Dermis blood vessel endothelial cell (primary cell): ENCODE measurements at places on chromosomes 6 and 20. TPM values are rescaled to one million over a fixed set of nuclear protein-coding genes. Genes with fewer than 3 reads are reported as not detected.
A peak's percentile ranks its signal among the peaks of the same experiment; 100 is the strongest.

The CLIC5 gene
- total RNA-seq, result under 0.01 and 0.09 TPM in 2 replicates

The CARMIL1 gene
- 7.2 and 10.6 TPM in 2 replicates for total RNA-seq

The RCAN2 gene
- total RNA-seq, result 0.19 and 0.34 TPM in 2 replicates

The PDYN gene
- total RNA-seq, result not detected in 2 replicates

The TRMT11 gene
- total RNA-seq, result 17.1 and 18.0 TPM in 2 replicates

The PACRG gene
- total RNA-seq, result 0.14 and 0.17 TPM in 2 replicates

The SAMD10 gene
- total RNA-seq, result 4.3 and 6.1 TPM in 2 replicates

The THBD gene
- total RNA-seq, result 33.4 and 34.0 TPM in 2 replicates

The GMPR gene
- 26.0 and 29.2 TPM in 2 replicates for total RNA-seq

The CPXM1 gene
- total RNA-seq, result 0.34 and 0.37 TPM in 2 replicates

The SALL4 gene
- total RNA-seq, result under 0.01 and 0.14 TPM in 2 replicates

DNA sequence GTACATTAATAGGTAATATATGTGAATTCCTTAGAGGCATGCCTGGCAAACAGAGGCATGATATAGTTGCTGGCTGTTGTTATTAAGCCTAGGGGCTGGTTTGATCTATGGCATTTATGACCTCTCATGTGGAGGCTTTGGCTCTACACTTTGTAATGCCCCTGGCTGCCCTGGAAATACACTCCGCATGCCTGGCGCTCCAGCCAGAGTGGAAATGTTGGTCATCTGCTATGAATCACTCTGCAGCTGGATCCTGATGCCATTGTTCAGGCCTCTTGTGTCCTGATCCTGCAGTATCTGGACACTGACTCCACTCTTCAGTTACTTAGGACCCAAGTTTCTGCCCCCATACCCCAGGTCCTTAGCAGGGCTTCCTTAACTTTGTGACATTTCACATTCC lies 200.5 kb upstream of the PCSK2 start:
- no peak for DNase-seq

DNA sequence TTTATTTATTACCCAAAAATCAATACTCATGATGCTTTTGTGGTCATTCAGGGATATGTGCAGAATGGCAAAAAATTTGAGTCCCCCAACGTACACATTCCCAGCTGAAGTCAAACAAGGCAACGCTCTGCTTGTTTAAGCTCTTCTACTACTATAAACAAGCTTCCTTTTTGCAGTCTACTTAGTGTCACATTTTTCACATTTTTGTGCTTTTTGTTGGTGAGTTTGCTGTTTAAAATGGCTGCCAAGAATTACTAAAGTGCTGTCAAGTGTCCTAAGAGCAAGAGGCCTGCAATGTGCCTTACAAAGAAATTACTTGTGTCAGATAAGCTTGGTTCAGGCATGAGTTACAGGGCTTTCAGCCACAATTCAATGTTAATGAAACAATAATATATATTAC lies 2.1 kb downstream of the WFDC8 start:
- DNase-seq, result no peak

GRCh38 chr6:89379281-89379680 lies 26.8 kb upstream of the UBE2J1 start:
- no peak for DNase-seq

GRCh38 chr20:56986931-56987720 lies 279.3 kb downstream of the BMP7 start:
- no peak for DNase-seq

DNA sequence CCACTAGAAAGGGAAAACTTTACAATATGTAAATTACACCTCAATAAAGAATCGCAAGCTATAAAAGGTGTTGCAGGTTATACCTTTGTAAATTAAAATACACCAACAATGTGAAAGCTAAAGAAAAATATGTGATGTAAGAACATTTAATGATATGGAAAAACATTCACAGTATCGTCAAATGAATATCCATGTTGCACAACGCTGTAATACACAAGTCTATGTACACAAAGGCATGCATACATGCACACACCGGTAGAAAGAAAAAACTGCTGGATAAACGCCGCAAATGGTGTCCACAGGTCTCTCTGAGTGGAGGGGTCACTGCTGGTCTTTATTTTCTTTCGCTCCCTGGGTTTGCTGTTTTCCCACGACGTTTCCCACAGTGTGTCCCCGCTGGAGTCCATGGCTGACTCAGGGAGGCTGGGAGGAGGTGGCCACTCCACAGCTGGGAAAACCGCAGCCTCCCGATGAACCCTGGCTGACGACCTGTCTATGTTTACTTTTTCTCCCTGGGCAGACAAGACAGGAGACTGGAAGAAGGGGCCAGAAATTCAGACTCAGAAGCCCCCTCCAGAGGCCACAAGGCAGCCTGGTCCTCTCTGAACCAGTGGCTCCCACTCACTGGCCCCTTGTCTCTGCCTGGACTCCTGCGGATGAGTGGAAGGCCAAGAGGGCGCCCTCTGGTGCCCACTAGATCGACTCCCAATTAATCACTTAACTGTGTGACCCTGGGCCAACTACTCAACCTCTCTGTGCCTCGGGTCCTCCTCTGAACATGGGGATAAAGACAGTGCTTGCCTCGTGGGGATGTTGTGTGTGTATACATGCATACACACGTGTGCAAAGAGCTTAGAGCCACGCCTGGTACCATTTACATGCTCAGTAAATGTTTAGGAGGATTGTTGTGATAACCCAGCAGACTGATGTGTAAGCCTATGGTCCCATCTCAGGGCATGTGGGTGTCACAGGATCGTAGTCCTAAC lies 12.8 kb upstream of the BPI start:
- peak; percentile 56 for DNase-seq

- DNase-seq, result no peak
Measured at GRCh38 chr6:41657131-41658094, 19.1 kb downstream of the MDFI start.

DNA sequence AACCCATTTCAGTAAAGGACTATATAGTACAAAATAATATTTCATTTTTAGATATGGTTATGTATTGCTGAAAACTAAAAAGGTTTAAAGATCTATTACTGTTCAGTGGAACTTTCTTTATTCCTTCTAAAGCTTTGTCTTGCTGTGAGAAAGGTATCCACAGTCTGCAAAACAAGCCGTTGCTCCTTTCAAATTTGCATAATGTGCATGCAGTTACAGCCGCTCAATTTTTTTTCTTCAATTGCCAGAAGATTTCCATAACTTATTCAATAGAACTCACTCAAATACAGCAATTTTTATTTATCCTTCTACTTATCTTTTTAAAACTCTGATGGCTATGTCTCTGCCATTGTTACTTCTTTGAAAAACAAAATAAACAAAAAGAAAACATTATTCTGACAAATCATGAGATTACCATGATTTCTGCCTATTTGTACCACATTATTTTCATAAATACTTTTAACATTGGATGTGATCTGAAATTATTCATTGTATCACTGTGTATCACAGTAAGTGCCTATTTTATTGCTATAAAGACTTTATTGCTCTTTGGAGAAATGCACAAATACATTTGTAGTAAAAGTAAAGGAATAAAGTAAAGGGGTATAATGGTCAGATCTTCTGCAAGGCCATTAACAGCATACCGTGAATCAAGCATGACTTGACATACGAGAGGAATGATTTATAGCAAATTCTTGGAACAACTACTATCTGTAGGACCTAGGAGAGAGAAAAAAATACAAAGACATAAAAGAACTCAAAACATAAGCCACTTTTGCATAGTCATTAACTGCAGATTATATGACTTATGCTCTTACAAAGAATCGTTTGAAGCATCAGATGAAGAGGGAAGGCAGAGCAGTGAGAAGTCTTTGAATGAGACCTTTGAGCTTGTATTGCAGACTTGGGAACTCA lies 29.6 kb upstream of the HBS1L start:
- DNase-seq, result no peak

GRCh38 chr6:119090256-119090655 lies 11.8 kb upstream of the FAM184A start:
- peak; percentile 8 for DNase-seq

GRCh38 chr6:133568970-133569889 lies 319.7 kb upstream of the TCF21 start:
- peak; percentile 55 for DNase-seq

DNA sequence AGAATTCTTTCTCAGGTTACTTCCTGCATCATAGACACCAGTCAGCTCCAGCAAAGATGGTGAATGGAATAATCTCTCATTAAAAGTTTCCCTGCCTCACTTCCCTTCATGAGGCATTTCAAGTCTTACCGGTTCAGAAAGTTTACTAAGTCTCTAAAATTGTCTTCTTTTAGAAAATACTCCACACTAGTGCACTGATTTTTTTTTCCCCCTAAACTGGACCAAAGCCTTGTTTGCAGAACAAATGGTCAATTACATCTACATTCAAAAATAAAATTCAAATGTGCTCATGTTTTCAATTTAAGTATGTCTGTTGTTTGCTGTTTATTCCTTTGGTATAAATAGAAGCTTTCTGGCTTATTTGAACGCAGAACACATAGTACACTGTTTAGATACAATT lies 111.2 kb downstream of the GMPR start:
- no peak for DNase-seq

DNA sequence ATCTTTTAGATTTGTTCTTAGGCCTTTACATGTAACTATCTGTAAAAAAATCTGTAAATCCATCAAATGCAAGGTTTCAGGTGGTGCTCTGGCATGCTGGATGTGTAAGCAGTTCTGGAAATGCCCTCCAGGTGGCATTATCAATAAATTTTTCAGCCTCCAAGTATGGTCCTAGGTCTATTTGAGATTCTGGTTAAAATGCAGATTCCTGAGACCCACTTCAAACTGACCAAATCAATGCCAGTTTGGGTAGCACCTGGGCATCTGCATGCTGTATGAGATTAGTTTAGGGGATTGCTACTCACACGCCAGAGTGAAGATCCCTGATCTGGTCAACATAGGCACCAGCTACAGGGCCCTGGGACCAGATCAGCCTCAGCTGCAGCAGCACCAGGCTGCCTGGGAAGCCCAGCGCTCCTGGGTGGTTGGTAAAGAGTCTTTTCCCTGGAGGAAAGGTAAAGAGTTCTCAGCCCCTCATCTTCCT lies 507.3 kb upstream of the CITED2 start:
- DNase-seq, result peak; percentile 72

DNA sequence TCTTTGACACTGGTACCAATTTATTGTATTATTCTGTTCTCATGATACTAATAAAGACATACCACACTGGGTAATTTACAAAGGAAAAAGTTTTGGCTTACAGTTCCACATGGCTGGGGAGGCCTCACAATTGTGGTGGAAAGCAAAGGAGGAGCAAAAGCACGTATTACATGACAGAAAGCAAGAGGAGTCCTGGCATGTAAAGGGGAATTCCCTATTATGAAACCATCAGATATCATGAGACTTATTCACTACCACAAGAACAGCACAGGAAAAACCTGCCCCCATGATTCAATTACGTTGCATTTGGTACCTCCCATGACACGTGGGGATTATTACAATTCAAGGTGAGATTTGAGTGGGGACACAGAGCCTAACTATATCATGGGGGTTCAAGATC lies 43.4 kb downstream of the SLC22A2 start:
- no peak for DNase-seq

DNA sequence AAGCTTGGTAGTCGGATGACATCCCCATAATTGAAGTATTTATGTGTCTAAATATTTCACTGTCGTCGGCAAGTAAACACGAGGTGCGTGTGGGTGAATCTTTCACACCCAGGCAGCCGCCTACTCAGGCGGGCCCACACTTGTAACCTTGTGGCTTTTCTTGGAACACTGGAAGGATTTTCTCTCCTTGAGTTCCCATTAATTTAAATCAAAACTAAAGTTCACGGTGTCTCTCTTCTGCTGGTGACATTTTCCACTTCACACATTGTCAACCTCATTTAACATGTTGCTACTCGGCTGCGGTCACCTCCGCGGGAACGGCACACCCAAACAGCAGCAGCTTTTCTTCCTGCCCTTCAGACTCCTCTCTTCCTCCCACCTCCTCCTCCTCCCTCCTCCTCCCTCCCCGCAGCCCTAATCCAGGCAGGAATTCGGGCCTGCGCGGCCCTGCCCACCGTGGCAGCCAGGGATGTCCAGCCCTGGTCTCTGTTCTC lies 336.6 kb downstream of the QKI start:
- no peak for DNase-seq

GRCh38 chr6:121733234-121733633 lies 297.8 kb downstream of the GJA1 start:
- peak; percentile 10 for DNase-seq

DNA sequence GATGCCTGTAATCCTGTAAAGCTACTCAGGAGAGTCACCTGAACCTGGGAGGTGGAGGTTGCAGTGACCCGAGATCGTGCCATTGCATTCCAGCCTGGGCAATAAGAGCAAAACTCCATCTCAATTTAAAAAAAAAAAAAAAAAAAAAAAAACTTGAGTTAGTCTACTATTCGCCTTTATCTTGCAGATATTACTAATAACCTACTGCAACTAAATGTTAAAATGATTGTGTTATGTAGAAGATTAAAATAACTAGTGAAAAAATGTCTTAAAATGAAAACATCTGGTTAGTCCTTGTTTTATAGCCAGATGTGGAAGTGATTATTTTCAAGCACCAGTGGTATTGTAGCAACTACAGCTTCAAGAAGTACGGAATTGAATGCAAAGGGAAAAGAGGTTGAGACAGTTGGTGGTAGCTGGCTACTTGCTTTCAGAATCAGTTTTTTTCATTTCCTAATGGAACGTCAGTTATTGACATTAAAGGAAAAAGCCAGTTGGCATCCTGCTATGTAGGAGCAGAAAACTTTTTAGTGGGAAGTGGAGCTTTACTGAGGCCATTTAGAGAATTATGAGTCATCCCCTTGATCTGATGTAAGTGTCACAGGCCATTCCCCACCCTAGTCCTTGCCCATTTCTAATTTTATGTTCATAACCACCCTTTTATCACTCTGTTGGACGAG lies 43.8 kb upstream of the DYNLRB1 start:
- DNase-seq, result peak; percentile 70

DNA sequence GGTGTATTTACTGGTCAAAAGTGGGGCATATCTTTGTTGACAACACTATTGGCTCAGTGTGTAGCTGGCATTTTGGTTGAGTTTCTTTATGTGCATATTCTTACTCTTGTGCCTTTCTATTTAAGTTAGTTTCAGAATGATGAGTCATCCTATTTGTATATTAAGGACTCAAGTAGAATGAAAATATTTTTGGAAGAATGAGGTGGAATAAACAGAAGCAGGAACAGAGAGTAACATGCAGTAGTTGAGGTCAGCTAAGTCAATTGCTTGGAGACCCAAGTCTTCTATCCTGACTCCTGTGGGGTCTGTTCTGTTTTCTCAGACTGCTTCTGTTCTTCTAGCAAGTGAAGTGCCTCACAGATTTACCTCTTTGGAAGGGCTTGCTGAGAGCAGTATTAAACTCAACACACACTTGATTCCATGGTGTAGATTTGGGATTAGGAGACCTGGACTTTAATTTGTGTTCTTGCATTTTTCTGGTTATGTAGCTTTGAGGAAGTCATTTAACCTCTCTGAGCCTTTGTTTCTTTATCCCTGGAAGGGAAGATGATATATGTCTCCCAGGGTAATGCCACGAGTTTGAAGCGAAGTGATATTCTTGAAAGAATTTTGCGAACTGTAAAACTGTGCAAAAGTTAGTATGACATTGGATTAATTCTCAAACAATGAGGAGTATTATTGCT lies 324.3 kb downstream of the QKI start:
- no peak for DNase-seq

GRCh38 chr20:62723351-62723750 lies 14.7 kb downstream of the NTSR1 start:
- peak; percentile 63 for DNase-seq

GRCh38 chr6:147055821-147056392 lies 148.3 kb upstream of the STXBP5 start:
- no peak for DNase-seq

GRCh38 chr20:64086801-64087200 lies 2.6 kb upstream of the LKAAEAR1 start:
- DNase-seq, result no peak
